ENCODE measurements at places on chromosomes 3 and 15.
A peak's percentile ranks its signal among the peaks of the same experiment; 100 is the strongest.

DNA sequence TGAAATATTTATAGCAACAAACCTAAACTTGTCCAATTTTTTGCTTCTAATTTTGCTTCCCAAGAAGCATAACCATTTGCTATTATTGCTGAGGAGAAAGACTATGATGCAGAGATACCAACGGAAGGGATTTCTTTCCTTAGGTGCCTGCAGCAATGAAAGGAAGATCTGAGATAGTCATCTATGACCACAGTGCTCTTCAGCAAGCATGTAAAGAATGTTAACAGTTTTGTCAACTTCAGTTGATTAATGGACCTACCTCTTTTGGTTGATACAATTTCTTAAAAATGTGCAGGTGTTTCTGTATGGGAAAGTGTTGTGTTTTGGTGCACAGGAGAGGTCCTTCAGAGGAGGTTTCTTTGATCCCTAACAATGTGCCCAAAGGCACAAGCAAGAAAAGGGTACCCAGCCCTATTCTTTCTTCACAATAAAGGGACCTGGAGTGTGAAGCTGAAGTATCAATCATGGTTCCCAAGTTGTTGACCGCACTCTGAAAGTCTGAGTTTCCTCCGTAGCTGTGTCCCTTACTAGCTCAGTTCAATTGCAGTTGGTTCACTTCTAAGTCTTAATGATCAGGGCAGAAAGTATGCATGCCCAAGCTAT is 307.7 kb upstream of the KCNH8 start:
- DNase-seq = no peak

GRCh38 chr3:148230473-148230872 is 467.2 kb upstream of the AGTR1 start:
- DNase-seq = no peak

DNA sequence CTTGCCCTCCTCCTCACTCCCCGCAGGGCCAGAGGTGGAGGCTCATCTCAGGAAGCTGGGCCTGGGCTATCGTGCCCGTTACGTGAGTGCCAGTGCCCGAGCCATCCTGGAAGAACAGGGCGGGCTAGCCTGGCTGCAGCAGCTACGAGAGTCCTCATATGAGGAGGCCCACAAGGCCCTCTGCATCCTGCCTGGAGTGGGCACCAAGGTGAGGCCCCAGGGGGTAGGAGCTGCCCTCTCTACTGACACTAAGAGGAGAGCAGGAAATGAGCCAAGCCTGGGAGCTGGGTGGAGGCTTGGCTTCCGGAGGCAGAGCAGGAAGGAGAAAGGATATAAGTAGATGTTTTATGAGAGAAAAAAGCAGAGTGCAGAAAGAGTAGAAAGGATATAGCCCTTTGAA is 4.9 kb downstream of the OGG1 start:
- no peak for DNase-seq

GRCh38 chr3:67940210-67940952 is 286.0 kb upstream of the SUCLG2 start:
- DNase-seq = no peak

- no peak for DNase-seq
These were observed 253.9 kb downstream of the RORA start for GRCh38 chr15:60975218-60975617.

DNA sequence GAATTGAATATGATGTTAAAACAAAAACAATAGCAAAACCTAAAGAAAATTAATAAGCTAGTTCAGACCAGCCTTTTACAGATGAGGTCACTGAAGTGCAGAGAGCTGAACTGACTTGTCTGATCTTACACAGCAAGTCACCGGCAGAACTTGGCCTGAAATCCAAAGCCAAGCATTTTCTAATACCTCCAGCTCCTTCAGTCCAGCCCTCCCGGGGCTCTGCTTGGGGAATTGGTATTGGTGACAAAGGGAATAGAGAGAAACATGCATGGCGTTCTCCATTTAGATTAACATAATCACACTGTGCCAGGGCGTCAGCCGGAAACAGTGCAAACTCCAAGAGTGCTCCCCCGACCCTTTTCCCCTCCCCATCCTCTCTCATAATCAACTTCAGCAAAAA is 14.1 kb upstream of the ZSCAN2 start:
- DNase-seq = no peak

- DNase-seq = no peak
These were observed 11.7 kb downstream of the CHDH start for GRCh38 chr3:53834429-53835095.

GRCh38 chr3:108296239-108296638 is at the start of gene HHLA2:
Gene HHLA2, plus strand, starts transcription at chr3:108296548. Its CDS starts 55,266 bp downstream, at chr3:108351814.
- no peak for DNase-seq

GRCh38 chr15:97841558-97841957 is 118.9 kb upstream of the ARRDC4 start:
- no peak for DNase-seq

GRCh38 chr15:42999201-42999779 is 78.7 kb upstream of the TTBK2 start:
- DNase-seq = no peak

GRCh38 chr15:75195122-75195765 is 6.4 kb upstream of the C15orf39 start:
- DNase-seq = no peak

GRCh38 chr3:126083511-126083912 is 412 bp downstream of the SLC41A3 start:
- peak; percentile 10 for DNase-seq

- DNase-seq = no peak
These were observed 25.0 kb downstream of the CLDN18 start for GRCh38 chr3:138034918-138035317.

GRCh38 chr3:133570139-133570936 is 3.1 kb upstream of the CDV3 start:
- no peak for DNase-seq

GRCh38 chr15:70503798-70504298 is 259.5 kb downstream of the UACA start:
- no peak for DNase-seq

DNA sequence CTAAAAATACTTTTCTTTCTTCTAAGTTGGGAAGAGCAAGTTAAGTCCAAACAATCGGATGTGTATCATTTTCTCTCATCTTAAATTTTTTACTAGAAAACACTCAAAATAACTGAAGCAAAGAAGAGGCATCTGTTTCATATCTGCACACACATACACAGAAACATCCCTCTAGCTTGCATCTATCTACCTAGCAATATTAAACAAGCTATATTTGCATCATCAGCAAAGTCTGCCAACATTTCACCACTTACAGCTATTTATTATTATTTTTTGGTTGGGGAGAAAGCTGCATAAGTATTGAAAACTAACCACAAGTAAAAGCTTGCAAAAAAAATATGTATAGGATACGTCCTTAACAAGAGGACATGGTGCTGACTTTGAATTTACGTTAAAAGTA is 1.9 kb downstream of the GOLIM4 start:
- DNase-seq = no peak

All from stimulated activated CD4-positive, alpha-beta T cell treated with anti-CD3 and anti-CD28 coated beads, Interleukin-2, amount 100 ng/mL, for 4 hours (primary cell).